Trophoblast cell (in vitro differentiated cells and primary cell): ENCODE measurements at places on chromosomes 7 and 10.
A peak's percentile ranks its signal among the peaks of the same experiment; 100 is the strongest.

DNA sequence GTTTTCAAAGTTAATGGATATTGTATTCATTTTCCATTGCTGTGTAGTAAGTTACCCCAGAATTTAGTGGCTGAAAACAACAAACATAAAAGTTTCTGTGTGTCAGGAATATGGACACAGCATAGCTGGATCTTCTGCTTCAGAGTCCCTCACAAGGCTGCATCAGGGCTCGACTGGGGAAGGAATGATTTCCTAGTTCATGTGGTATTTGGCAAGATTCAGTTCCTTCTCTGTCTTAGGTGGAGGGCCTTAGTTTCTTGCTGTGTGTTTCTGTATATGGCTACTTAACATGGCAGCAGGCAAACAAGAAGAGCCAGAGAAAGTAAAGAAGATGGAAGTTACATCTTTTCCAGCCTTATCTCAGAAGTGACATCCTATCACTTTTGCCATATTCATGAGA is 51.1 kb downstream of the TPST1 start:
- H3K4me1 ChIP-seq: peaks cover 1% of the 10 kb centered on the region
- H3K27me3 ChIP-seq: no peaks in the 10 kb centered on the region
- H3K36me3 ChIP-seq: no peaks in the 10 kb centered on the region
- no peak overlapping the region for H3K4me3 ChIP-seq

DNA sequence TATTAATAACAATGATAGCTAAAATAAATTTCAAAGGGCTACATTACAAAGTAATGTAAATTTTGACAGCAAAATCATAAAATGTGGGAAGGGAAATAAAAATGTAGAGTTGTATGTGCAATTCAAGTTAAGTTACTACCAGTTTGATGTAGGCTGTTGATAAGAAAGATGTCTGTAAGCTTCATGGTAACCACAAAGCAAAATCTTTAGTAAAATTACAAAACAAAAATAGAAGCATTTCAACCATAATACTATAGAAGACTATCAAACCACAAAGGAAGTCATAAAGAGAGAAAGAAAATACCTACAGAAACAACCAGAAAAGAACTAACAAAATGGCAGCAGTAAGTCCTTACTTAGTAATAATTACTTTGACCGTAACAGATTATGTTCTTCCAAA is 99.1 kb downstream of the C7orf25 start:
- H3K36me3 ChIP-seq: no peaks in the 10 kb centered on the region
- no peak overlapping the region for H3K27ac ChIP-seq
- DNase-seq: no peak
- no peaks in the 10 kb centered on the region for H3K4me1 ChIP-seq
- H3K4me3 ChIP-seq: no peak overlapping the region

- H3K27ac ChIP-seq: no peak overlapping the region
- H3K4me3 ChIP-seq: no peak overlapping the region
- H3K27me3 ChIP-seq: no peaks in the 10 kb centered on the region
- no peak for DNase-seq
These were observed 24.3 kb upstream of the LAMB1 start for GRCh38 chr7:108027239-108027638.

GRCh38 chr7:42414028-42414427 is 177.0 kb upstream of the GLI3 start:
- no peaks in the 10 kb centered on the region for H3K4me1 ChIP-seq
- no peaks in the 10 kb centered on the region for H3K36me3 ChIP-seq
- H3K27me3 ChIP-seq: no peaks in the 10 kb centered on the region
- H3K4me3 ChIP-seq: no peak overlapping the region
- no peak for DNase-seq

GRCh38 chr10:124705817-124706461 is 38.2 kb downstream of the FAM53B start:
- no peak overlapping the region for H3K27ac ChIP-seq
- H3K27me3 ChIP-seq: no peaks in the 10 kb centered on the region
- DNase-seq: no peak
- H3K4me3 ChIP-seq: no peak overlapping the region

DNA sequence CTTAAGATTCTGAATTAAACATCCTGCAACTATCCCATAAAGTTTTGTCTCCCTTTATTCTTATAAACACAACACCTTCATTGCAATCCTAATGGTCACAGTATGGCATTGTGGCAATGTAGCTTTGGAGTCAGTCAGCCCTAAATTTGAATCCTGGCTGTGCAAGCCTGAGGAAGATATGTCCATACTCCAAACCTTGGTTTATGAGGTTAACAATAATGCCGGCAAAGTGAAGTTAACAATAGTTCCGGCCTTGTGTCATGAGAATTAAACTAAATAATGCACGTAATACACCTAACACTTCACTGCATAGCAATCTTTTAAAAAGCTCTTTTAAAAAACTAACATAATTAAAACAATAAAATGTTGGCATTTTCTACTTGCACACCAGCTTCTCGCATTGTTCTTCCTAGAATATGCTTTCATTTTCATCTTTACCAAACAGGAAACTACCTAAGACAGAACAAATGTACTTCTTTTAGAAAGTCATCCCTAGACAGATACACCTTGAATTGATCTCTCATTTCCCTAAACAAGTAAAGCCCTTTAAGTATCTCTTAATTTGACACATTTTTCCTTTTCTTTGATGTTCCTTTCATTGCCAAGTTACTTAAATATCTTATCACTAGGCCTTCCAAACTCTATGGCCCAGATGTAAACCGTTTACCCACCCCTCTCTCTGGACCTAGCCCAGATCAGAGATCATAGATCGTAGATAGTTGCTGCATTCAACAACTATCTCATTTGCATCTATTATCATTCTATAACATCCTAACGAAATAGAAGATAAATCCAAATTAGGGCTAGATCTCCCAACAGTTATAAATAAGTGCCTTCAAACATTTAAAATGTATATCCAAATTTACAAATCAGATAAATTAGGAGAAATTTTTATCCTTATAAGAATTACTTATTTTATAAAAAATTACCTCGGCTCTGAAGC is 66.7 kb downstream of the CREB3L2 start:
- no peak overlapping the region for H3K27ac ChIP-seq
- no peaks in the 10 kb centered on the region for H3K27me3 ChIP-seq
- no peak overlapping the region for H3K4me3 ChIP-seq
- H3K4me1 ChIP-seq: peaks cover 24% of the 10 kb centered on the region

DNA sequence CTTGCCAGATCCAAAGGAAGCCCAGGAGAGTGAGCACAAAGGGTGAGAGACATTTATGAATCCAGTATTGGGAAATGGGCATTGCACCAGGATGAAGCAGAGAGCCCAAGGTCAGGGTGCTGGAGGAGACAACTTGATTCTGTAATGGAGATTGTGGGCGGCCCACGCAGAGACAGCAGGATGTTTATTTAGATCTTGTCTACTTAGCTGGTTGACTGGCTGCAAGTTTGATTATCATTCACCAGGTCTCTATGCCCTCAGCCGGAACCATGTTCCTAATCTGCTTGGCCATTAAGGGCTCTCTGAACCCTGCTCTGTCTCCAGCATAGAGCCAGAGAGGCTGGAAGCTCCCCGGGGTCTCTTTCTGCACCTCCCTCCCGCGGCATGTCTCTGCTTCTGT is 188.7 kb downstream of the PLXNA4 start:
- H3K4me3 ChIP-seq: no peak overlapping the region
- H3K27me3 ChIP-seq: no peaks in the 10 kb centered on the region
- no peak overlapping the region for H3K27ac ChIP-seq
- H3K4me1 ChIP-seq: no peaks in the 10 kb centered on the region

DNA sequence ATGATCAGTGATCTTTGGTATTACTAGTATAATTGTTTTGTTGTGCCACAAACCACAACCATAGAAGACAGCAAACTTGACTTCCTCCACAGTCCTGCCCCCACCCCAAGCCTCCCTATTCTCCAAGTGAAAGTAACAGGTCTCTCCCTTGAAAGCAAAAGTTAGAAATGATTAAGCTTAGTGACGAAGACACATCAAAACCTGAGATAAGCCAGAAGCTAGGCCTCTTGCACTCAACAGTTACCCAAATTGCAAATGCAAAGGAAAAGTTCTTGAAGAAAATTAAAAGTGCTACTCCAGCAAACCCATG is 7.5 kb downstream of the SAR1A start:
- H3K4me1 ChIP-seq: no peaks in the 10 kb centered on the region
- peaks cover 6% of the 10 kb centered on the region for H3K36me3 ChIP-seq
- no peak for DNase-seq
- H3K27ac ChIP-seq: no peak overlapping the region
- H3K4me3 ChIP-seq: no peak overlapping the region

- H3K27ac ChIP-seq: no peak overlapping the region
- no peak overlapping the region for H3K4me3 ChIP-seq
- H3K4me1 ChIP-seq: no peaks in the 10 kb centered on the region
- no peaks in the 10 kb centered on the region for H3K36me3 ChIP-seq
These were observed 202.4 kb downstream of the PLXNA4 start for GRCh38 chr7:132373879-132374278.

GRCh38 chr7:89012016-89012415 is 216.5 kb upstream of the TEX47 start:
- no peak for DNase-seq
- H3K27ac ChIP-seq: no peak overlapping the region
- no peaks in the 10 kb centered on the region for H3K36me3 ChIP-seq
- H3K4me1 ChIP-seq: no peaks in the 10 kb centered on the region

DNA sequence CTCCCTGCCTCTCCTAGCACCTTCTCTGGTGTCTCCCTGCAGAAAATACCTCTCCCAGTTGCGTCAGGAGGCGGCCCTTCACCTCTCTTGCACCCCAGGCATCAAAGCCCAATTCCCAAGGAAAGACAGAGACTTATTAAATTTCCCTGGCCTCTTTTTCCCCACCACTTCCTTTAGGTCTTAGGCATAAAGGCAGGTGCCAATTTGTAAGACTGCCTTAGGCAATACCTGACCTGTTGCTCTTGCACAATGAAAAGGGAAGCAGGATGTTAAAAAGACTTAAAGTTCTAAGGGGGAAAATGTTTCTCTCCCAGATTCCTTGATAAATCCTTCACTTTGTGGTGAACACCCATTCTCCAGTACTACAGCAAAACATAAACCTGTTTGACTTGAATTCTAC is 186.7 kb downstream of the SLC25A13 start:
- peak; percentile 41 for DNase-seq
- peaks cover 2% of the 10 kb centered on the region for H3K36me3 ChIP-seq
- H3K27me3 ChIP-seq: no peaks in the 10 kb centered on the region
- H3K27ac ChIP-seq: no peak overlapping the region
- no peak overlapping the region for H3K4me3 ChIP-seq

- peaks cover 23% of the 10 kb centered on the region for H3K4me1 ChIP-seq
- H3K4me3 ChIP-seq: no peak overlapping the region
- H3K27me3 ChIP-seq: no peaks in the 10 kb centered on the region
- H3K27ac ChIP-seq: peak overlapping the region; percentile 99
These were observed 10.3 kb upstream of the ANKRD1 start for GRCh38 chr10:90930971-90931871.

- no peak overlapping the region for H3K27ac ChIP-seq
- H3K36me3 ChIP-seq: no peaks in the 10 kb centered on the region
- no peak for DNase-seq
- no peaks in the 10 kb centered on the region for H3K27me3 ChIP-seq
- no peak overlapping the region for H3K4me3 ChIP-seq
- peaks cover 14% of the 10 kb centered on the region for H3K4me1 ChIP-seq
These were observed 5.7 kb downstream of the FAM53B start for GRCh38 chr10:124738441-124738840.

GRCh38 chr10:13231190-13231589 is 3.0 kb downstream of the UCMA start:
- H3K27ac ChIP-seq: no peak overlapping the region
- H3K27me3 ChIP-seq: no peaks in the 10 kb centered on the region
- H3K4me1 ChIP-seq: no peaks in the 10 kb centered on the region
- no peaks in the 10 kb centered on the region for H3K36me3 ChIP-seq
